ENCODE measurements at places on chromosomes 3 and 15.
A peak's percentile ranks its signal among the peaks of the same experiment; 100 is the strongest.

DNA sequence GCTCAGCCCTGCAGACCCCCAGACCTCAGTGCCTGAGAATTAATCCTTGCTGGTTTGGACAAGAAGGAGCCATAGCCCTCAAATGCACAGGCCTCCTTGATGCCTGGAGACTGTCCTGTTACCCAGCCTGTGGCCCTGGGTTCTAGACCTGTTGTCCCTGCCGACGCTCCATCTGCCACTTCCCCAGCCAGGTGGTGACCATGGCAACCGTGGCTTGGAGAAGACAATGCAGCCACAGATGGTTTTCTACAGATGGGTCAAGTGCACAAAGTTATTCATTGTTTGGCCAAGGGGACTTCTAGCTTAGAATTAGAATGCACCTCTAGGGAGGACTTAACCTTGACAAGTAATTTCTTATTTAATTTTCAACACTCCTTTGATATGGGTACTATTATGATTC, 297.1 kb downstream of the UACA start:
- DNase-seq = no peak

DNA sequence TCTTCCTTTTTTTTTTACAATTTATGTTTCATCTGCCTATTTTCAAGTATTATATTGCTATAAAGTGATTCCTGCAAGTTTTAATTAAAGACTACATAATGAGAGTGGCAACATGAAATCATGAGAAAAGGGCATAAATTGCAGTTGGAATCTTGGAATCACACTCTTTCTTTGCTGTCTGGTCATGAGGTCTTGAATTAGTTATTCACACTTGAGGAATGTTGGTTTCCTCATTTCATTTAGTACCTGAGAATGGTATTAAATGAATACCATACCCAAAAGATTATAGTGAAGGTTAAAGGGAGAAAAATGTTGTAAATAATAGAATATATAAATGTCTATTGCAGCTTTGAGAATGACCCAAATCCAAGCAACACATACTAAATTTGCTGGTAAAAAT, 25.8 kb upstream of the CNTN3 start:
- DNase-seq = no peak

GRCh38 chr15:37246856-37247255, 146.5 kb upstream of the MEIS2 start:
- DNase-seq = no peak

GRCh38 chr3:141875893-141876380, 506 bp upstream of the ATP1B3 start:
- peak; percentile 15 for DNase-seq

- DNase-seq = no peak
These were observed 177.3 kb upstream of the DPH6 start for GRCh38 chr15:35723120-35723847.

DNA sequence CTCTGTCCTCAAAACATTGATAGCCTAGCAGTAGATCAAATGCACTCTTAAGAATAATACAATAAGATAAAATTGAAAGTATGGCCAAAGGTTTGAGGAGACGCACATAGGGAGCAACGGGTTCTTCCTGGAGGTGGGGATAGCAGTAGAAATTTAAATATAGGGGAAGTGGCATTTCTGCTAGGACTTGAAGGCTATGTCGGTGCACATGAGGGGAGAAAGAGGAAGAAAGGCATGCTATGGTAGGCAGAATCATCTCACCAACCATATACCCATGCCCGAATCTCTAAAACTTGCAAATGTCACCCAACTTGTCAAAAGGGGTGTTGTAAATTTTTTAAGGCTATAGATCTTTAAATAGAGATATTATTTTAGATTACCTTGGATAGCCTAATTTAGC, 735.1 kb upstream of the LMCD1 start:
- DNase-seq = no peak

- DNase-seq = no peak
These were observed 68.3 kb downstream of the KLHL25 start for GRCh38 chr15:85726454-85726853.

DNA sequence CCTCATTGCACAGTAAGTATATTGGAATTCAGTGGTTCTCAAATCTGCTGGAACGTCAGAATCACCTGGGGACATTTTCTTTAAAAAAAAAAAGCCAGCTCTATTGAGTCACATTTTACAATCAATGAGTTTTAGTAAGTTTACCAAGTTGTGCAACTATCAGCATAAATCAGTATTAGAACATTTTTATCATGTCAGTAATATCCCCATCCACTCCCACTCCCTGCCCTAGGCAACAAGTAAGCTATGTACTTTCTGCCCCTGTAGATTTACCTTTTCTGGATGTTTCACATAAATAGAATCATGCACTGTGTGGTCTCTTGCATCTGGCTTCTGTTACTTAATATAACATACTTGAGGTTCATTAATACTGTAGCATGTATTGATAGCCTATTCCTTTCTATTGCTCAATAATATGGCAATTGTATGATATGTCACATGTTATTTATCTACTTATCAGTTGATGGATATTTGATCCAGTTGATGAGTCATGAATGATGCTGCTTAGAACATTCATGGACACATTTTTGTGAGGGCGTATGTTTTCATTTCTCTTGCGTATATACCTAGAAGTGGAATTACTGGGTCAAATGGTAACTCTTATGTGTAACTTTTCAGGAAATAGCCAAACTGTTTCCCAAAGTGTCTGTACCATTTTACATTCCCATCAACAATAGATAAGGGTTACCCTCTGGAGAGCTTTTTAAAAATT, 180.5 kb downstream of the THSD4 start:
- peak; percentile 68 for DNase-seq

DNA sequence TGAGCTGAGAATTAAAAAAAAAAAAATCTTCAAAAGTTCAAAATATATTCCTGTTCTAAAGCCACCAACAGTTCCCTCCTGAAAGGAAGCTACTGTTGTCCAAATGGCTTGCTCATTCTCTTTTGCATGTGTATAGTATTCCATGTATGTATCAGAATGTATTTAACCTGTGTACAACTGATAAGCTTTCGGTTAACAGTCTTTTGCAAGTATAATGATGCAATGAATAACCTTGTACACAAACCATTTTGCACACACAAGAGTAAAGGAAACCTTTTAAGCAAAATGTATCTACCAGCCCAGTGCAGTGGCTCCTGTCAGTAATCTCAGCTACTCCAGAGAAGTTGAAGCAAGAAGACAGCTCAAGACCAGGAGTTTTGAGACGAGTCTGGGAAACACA, 32.6 kb downstream of the TOPBP1 start:
- DNase-seq = no peak

DNA sequence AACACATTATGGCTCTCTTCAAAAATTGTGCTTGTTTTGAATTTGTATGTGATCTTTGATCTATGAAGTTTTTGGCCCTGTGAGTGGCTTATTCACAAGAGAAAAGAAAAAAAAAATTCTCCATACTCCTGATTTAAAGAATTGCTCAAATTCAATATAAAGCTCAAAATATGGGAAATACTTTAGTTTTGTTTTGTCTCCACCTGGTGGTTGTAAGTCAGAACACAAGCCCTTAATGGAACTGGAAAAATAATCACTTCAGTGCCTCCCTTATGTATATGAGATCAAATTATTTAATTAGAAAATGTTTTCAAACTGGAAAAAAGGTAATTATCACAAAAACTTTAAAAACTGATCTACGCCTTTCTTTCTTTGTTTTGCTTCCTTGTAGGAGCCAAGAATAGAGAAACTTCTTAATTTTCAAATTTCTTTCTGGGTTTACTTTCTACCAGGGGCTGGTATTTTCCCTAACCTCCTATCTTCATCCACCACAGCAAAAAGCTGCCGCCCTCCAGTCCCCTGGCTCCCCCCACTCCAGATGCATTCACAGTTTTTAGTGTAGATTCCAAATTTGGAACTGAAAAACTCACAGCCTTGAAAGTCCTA, 50.6 kb downstream of the SERP1 start:
- peak; percentile 21 for DNase-seq

DNA sequence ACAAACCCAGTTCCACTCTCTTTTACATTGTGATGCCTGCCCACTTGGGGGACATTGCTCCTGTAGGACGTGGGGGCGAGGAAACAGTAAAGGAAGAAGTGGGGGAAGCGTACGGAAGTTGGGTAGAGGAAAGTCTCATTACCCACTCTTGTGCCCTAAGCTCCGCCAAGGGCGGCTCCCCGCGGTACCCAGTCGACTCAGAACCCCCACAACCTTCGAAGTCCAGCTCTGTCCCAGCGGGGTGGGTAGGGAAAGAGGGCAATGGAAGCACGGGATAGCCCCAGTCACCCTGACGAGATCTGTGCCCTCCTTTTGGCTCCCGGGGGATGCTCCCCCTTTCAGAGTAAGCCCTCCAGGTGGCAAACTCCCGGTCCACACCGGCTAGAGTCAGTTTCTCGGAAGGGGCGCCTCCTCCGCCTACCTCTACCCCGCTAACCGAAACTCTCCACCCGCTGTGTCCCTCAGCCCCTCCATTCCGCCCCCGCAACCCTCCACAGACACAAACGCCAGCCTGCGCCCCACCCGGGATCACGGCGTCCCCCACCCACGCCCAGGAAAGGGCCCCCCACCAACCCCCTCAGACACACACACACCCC, 527 bp downstream of the CSNK1G1 start:
- DNase-seq = no peak

DNA sequence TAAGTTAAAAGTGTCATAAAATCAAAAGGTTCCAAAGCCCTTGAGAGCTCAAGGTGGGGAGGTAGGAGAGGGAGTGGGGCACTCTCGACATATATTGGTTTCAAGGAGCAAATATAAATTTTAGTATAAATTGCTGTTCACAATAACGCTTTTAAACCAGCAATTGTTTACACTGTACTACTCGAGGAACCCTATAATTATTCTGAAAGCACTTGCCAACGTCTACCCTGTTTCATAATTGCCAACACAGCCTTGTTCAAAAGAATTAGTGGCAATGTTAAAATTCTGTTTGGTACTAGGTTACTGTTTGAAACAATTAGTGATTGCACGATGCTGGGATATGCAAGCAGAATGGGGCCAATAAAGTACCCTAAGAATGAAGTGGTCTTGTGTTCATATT, 76.3 kb upstream of the ICE2 start:
- no peak for DNase-seq

DNA sequence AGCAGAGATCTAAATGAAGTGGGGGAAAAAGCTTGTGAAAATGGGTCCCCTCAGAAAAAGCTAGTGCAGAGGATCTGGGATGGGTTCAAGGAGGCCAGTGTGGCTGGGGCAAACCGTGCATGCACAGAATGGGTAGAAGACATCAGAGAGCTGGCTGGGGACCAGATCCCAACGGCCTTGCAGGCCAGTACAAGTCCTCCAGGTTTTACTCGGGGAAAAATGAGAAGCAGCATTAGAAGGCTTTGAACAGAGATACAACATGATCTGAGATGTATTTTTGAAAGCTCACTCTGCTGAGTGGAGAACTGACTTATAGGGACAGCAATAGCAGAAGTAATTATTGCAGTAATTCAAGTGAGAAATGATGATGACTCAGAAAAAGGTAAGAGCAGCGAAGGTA, 114.5 kb downstream of the HERC1 start:
- no peak for DNase-seq

GRCh38 chr3:121482660-121483059, 63.1 kb downstream of the POLQ start:
- peak; percentile 19 for DNase-seq

- DNase-seq = no peak
These were observed 451.5 kb upstream of the NECTIN3 start for GRCh38 chr3:110620118-110620517.

DNA sequence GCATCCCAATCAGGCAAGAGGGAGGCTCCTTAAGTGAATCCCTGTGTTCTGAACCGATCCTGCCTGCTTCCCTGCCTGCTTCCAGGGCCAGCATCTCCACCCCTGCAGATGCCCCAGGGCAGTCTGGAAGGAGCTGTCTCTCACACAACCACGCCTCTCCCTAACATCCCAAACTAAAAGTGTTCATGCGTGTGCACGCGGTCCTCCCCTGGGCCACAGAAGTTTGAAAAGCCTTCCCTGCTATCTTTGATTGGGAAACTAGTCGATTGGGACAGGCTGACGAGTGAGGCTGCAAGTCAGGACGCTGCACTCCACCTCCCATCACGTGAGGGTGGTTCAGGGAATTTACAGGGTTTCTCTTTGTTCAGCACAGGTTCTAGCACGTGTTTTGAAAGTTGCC, 340.9 kb upstream of the ICE2 start:
- no peak for DNase-seq

- DNase-seq = no peak
These were observed 1.1 kb upstream of the GYG1 start for GRCh38 chr3:148990236-148990635.

DNA sequence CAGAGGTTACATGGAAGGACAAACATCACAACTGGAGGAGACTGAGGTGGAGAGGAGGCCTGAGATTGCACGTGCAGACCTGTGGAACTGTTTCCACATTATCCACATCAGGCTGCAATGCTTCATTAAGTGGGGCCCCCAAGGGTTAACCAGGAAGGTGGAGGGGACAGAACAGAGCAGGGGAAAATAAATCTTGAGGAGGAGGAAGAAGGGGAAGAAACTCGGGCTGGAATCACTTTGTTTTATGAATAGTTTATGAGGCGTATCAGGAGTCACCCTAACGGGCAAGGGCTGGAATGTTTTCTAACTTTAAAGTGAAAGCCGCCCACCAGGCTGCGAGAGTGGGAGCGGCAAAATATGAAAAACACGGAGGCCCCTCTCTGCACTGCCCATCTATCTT, 154.9 kb downstream of the WNT5A start:
- no peak for DNase-seq

GRCh38 chr3:111362381-111363009, 179.5 kb upstream of the CD96 start:
- DNase-seq = no peak

GRCh38 chr15:50108461-50108860, 10.6 kb downstream of the ATP8B4 start:
- no peak for DNase-seq

DNA sequence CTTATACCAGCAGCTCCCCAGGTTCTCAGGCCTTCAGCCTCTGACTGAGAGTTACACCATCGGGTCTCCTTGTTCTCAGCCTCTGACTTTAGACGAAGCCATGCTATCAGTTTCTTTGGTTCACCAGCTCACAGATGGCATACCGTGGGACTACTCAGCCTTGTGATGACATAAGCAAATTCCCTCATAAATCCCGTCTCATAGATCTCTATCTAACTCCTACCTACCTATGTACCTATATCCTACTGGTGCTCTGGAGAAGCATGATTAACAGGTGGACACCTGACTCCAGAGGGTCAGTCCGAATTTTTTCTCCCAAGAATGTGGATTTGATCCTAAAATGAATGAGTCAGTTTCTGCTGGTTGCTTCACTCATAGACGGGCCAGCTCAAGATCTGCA, 59.1 kb upstream of the CDV3 start:
- no peak for DNase-seq

GRCh38 chr3:151504606-151505005, 43.7 kb upstream of the IGSF10 start:
- no peak for DNase-seq
